ENCODE measurements at places on chromosomes 4 and X. TPM values are rescaled to one million over a fixed set of nuclear protein-coding genes. Genes with fewer than 3 reads are reported as not detected.

The HSFX4 gene
- total RNA-seq, result not detected

The DDX53 gene
- not detected for total RNA-seq

The BEND2 gene
- total RNA-seq, result not detected

The HSD17B11 gene
- total RNA-seq, result 54.8 TPM

The ITM2A gene
- total RNA-seq, result not detected

The PRR32 gene
- not detected for total RNA-seq

The REELD1 gene
- not detected for total RNA-seq

The TMEM47 gene
- 0.82 TPM for total RNA-seq

The CTAG1B gene
- not detected for total RNA-seq

The TLR6 gene
- total RNA-seq, result 3.6 TPM

The SOWAHB gene
- 0.06 TPM for total RNA-seq

The USP17L15 gene
- not detected for total RNA-seq

The SRD5A3 gene
- total RNA-seq, result 10.1 TPM

The ATP2B3 gene
- 0.08 TPM for total RNA-seq

The FRMD7 gene
- total RNA-seq, result not detected

The PRPS1 gene
- 97.3 TPM for total RNA-seq

The RGN gene
- total RNA-seq, result not detected

The ASMT gene
- total RNA-seq, result not detected

The PWWP3B gene
- not detected for total RNA-seq

The LANCL3 gene
- total RNA-seq, result not detected

The TMSB15A gene
- not detected for total RNA-seq

Measured in A549 treated with RU486 at 1 μM for 4 hours (cell line).